Kidney (tissue), 22 donors: ENCODE measurements at places on chromosomes 3 and 15. TPM values are rescaled to one million over a fixed set of nuclear protein-coding genes. Genes with fewer than 3 reads are reported as not detected.

DNA sequence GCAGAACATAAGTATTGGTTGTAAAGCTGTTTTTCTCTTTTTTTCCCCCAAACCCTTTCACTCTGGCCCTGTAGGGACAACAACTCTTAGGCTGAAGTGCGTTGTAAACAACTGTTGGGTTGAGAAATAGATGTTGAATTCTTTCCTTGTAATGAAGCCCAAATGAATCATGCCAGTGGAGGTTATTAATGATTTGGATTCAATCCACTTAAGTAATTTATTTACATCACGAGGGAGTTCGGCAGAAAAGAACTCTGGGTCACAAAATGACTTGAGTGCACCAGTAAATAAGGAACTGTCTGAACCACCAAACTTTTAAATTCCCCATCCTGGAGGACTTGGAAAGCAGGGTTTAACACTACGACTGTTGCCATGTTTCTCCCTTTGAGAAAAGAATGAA lies 218.9 kb downstream of the PDZRN3 start:
- H3K4me1 ChIP-seq: peaks cover 11% of the 10 kb centered on the region
- H3K27ac ChIP-seq: no peak overlapping the region
- no peak overlapping the region for H3K4me3 ChIP-seq
- no peaks in the 10 kb centered on the region for H3K27me3 ChIP-seq

DNA sequence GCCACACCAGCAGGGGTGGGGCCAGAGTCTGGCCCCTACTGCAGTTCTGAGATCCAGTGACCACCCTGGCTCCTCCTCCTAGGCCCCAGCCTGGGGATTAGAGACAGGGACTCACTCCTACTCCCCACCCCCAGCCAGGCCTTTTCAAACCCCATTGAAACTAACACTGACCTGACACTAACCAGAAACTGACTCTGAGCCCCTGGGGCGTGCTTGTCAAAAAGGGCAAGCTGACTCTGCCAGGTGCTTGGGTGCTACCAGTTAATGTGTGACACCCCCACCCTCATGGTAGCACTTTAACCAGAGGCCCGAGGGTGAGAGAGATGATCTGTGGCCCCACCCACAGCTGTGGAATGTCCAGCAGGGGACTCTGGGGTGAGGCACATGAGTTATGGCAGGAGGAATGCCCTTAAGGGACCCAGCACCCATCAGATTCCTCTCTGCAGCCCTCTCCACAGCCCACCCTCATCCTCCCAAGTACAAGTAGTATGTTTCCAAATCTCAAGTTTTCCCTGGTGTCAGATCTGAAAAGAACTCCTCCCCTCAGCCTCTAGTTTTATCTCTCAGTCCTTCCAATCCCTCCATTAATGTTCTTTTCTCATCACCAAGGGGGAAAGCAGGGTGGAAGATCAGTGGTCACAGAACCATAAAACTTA lies 1.4 kb downstream of the PTH1R start:
- peaks cover 52% of the 10 kb centered on the region for H3K4me1 ChIP-seq
- peak overlapping the region; percentile 93 for H3K27ac ChIP-seq
- H3K27me3 ChIP-seq: no peaks in the 10 kb centered on the region
- no peaks in the 10 kb centered on the region for H3K36me3 ChIP-seq
- peak; percentile 92 for DNase-seq

DNA sequence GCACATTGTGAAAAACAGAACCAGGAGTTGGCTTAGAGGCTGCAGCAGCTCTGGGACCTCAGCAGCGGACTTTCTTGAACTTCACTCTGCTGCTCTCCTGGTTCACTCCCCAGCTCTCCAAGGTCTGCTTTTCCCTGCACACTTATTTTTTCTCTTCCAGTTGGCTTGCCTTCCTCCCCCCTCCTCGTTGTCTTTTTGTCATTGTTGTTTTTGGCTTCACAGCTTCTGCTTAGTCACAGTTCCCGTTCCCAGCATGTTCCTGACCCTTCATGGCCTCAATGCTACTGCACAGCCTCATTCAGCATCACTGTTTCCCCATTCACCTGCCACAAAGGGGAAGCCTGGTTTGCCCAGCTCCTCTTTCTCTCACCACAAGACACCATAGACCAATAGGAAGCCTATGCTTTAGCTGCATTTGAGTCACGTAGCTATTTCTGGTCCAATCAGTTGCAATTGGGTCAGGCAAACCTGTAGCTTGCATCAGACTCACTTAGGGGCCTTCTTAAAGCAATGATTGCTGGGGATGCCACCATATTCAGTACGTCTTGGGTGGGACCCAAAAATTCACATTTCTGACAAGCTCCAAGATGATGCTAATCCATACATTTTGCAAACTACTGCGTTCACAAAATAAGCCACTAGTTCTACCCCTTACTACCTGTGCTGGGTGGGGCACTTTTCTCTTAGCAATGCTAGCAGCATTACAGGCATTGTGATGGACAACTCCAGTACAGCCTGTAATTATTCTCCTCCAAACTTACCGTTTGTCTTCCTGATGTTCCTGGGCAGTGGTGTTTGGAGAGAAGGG lies 7.8 kb upstream of the SUMF1 start:
- no peak overlapping the region for H3K4me3 ChIP-seq
- H3K36me3 ChIP-seq: no peaks in the 10 kb centered on the region
- no peak overlapping the region for H3K27ac ChIP-seq
- no peaks in the 10 kb centered on the region for H3K4me1 ChIP-seq
- peak; percentile 26 for DNase-seq

- no peaks in the 10 kb centered on the region for H3K4me1 ChIP-seq
- no peak overlapping the region for H3K27ac ChIP-seq
- H3K36me3 ChIP-seq: no peaks in the 10 kb centered on the region
- H3K4me3 ChIP-seq: no peak overlapping the region
Observed at GRCh38 chr15:61524545-61524944, 295.4 kb upstream of the RORA start.

- H3K27me3 ChIP-seq: no peaks in the 10 kb centered on the region
- no peak overlapping the region for H3K27ac ChIP-seq
- peak; percentile 81 for DNase-seq
- no peaks in the 10 kb centered on the region for H3K36me3 ChIP-seq
- H3K4me1 ChIP-seq: no peaks in the 10 kb centered on the region
Observed at GRCh38 chr3:124688581-124689454, 41.4 kb upstream of the UMPS start.

DNA sequence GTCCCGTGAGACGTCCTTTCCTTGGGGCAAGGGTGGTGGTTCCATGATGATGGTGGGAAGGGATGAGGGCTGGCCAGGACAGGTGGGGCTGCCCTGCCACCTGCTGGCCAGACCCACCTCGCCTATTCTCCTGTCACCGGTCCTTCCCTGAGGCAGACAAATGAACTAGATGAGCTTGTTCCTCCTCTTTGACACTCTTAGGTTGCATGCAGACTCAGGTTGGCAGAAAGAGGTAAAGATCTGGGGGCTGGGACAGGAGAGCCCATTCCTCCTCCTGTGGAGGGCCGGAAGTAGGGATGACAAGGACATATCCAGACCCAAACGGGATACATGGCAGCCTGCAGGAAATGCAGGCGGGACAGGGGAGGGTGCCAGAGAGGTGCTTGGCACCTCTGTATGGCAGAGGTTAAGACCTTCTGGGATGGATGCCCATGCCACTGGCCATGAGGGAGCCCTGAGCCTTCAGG lies 38.6 kb downstream of the ACSBG1 start:
- no peak overlapping the region for H3K4me3 ChIP-seq
- H3K36me3 ChIP-seq: no peaks in the 10 kb centered on the region
- DNase-seq: peak; percentile 47
- no peak overlapping the region for H3K27ac ChIP-seq

DNA sequence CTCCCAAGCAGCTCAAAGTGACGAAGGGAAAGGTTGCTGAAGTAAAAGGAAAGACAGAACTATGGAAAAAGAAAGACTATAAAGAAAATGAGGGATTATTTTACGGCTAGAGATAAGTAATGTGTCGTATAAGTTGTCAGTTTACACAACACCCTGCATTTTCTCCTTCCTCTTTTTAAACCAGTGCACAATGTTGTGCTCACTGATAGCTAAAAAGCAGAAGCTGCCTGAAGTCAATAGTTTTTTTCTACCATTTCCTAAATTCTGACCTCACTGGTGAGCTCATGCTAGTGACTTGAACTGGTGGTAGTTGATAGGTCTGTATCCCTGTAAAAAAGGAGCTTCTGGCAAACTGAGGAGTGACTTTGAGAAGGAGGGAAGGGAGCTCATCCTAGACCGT lies 368.6 kb upstream of the GBE1 start:
- no peaks in the 10 kb centered on the region for H3K27me3 ChIP-seq
- no peak for DNase-seq
- H3K27ac ChIP-seq: no peak overlapping the region
- H3K36me3 ChIP-seq: no peaks in the 10 kb centered on the region
- H3K4me3 ChIP-seq: no peak overlapping the region
- H3K4me1 ChIP-seq: no peaks in the 10 kb centered on the region

GRCh38 chr15:55060836-55061235 lies 135.9 kb downstream of the RSL24D1 start:
- no peak for DNase-seq
- no peaks in the 10 kb centered on the region for H3K4me1 ChIP-seq
- no peaks in the 10 kb centered on the region for H3K36me3 ChIP-seq
- H3K27me3 ChIP-seq: no peaks in the 10 kb centered on the region

DNA sequence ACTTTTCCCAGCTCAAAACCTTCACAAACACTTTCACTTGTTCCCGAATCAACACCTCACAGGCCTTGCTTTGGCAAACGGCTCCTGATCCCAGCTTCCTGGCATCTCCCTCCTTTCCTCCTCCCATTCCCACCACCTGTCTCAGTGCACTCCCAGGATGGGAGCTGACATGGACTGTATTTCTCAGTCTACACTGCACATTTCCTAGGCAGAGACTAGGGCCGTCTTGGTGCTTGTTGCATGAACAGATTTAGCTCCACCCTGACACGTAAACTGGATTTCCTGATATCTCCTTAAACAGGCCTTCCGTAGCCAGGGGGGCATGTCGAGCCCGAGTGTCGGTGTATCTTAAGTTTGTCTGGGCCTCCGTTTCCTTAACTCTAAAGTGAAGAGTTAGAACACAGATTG lies 790 bp upstream of the WHAMM start:
- no peaks in the 10 kb centered on the region for H3K4me1 ChIP-seq
- no peak for DNase-seq
- no peak overlapping the region for H3K27ac ChIP-seq
- no peaks in the 10 kb centered on the region for H3K27me3 ChIP-seq

- no peak for DNase-seq
- no peak overlapping the region for H3K4me3 ChIP-seq
- H3K4me1 ChIP-seq: peaks cover 7% of the 10 kb centered on the region
- H3K27ac ChIP-seq: no peak overlapping the region
Observed at GRCh38 chr15:85541744-85542143, 161.3 kb downstream of the AKAP13 start.

DNA sequence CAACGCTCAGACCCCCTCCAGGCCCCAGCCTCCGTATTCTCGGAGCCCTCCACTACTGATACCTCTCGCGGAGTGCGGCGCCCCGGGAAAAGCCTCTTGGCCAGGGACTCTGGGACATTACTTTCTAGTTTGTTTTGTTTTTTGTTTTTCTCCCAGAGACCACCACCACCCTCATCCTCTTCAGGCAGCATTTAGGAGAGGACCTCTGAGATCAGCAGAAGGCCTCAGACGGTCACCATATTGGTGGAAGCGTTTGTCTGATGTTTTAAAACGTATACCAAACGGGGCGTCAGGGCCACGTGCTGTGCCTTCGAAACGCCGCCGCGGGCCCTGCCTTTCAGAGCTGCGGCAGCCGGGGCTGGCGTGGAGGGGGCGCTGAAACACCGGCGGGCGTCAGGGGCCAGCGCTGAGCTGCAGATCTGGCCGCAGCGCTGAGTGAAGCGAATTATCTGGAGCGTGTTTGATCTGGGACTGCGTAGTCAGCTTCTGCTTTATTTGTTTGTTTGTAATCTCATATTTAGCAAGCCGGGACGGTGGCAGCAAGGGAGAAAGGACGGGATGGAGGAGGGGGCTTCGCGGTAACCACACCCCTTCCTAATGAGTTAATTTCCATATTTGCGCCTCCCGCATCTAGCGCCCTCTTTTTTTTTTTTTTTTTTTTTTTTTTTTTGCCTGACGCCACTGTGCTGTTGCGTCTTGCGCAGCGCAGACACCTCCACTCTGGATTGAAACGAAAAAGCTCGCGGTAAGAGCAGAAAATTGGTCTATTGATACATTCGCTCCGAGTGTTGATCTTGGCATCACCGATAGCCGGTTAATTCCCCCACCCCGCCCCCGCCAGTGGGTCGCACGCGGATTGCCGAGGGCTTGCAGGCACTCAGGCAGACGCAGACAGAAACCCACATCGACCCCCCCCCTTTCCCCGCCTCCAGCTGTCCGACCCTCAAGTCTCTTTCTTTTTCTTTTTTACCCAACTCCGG lies 14.9 kb downstream of the SOX2 start:
- peaks cover 88% of the 10 kb centered on the region for H3K27me3 ChIP-seq
- no peak overlapping the region for H3K27ac ChIP-seq
- H3K4me1 ChIP-seq: peaks cover 4% of the 10 kb centered on the region
- no peak for DNase-seq

- no peaks in the 10 kb centered on the region for H3K4me1 ChIP-seq
- no peak for DNase-seq
- no peaks in the 10 kb centered on the region for H3K36me3 ChIP-seq
- H3K27ac ChIP-seq: no peak overlapping the region
- no peak overlapping the region for H3K4me3 ChIP-seq
- H3K27me3 ChIP-seq: no peaks in the 10 kb centered on the region
Observed at GRCh38 chr15:45777781-45778180, 143.0 kb downstream of the SQOR start.

GRCh38 chr3:64213962-64214379 lies 11.3 kb downstream of the PRICKLE2 start:
- no peak for DNase-seq
- peak overlapping the region; percentile 7 for H3K27ac ChIP-seq
- H3K36me3 ChIP-seq: no peaks in the 10 kb centered on the region
- peaks cover 37% of the 10 kb centered on the region for H3K4me1 ChIP-seq
- no peaks in the 10 kb centered on the region for H3K27me3 ChIP-seq

DNA sequence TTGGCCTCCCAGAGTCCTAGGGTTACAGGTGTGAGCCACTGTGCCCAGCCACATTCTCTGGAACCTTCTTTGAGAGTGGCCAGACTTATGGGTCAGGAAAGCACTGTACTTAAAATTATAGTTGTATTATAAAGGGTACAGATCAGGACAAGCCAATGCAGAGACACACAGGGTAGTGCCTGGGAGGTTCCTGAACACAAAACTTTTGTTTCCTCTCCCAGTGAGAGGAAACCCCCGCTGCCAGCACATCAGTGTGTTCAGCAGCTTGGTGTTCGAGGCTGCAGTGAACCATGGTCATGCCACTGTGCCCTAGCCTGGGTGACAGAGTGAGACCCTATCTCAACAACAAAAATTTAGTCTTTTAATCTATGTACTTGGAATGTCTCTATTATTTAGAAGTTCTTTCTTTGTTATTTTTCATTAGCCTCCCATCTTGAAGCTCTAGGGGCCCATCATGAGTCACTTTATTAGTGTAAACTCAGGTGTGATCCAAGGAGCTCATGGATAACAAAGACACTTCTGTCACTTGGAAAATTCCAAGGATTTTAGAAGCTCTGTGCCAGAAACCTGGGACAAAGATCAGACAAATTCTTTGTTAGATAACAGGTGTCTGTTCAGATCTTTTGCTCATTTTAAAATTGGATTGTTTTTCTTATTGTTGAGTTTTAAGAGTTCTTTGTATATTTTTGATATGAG lies 7.8 kb downstream of the BLOC1S6 start:
- H3K4me3 ChIP-seq: no peak overlapping the region
- H3K27ac ChIP-seq: no peak overlapping the region
- H3K4me1 ChIP-seq: no peaks in the 10 kb centered on the region
- H3K36me3 ChIP-seq: no peaks in the 10 kb centered on the region
- H3K27me3 ChIP-seq: no peaks in the 10 kb centered on the region

The IMPG2 gene
- total RNA-seq: 0.85 TPM

The C3orf20 gene
- total RNA-seq: 0.16 TPM

The TMPRSS7 gene
- not detected for total RNA-seq

The LCMT2 gene
- total RNA-seq: 12.7 TPM

The TNNC1 gene
- 2.2 TPM for total RNA-seq
